ENCODE measurements at places on chromosomes 1 and 21. TPM values are rescaled to one million over a fixed set of nuclear protein-coding genes. Genes with fewer than 3 reads are reported as not detected.

DNA sequence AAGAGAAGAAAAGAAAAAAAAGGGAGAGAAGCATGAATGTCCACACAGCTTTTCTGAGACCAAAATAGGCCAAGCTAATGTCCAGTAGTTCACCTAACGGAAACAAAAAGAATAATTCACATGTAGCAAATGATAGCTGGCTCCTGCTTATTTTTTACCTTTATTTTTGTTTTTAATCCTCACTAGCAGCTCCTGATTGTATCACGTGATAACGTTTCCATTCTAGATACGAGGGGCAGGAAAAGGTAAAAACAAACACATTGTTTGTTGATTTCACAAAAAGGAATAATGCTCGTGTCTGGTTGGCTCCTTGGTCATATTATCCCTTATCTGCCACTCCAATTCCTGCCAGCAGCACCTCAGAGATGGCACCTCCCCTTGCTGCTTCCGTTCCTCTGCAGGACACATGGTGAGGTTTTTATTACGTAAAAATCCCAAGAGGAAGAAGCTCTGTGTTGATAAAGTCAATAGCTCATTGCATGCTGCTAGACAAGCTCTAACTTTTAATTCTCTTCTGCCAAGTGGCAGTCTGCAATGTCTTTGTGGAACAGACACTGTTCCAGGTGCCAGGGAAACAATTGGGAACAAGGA is 201.7 kb downstream of the CRB1 start:
- no peak for DNase-seq

GRCh38 chr1:234870020-234870981 is 258.3 kb downstream of the TOMM20 start:
- DNase-seq: no peak

DNA sequence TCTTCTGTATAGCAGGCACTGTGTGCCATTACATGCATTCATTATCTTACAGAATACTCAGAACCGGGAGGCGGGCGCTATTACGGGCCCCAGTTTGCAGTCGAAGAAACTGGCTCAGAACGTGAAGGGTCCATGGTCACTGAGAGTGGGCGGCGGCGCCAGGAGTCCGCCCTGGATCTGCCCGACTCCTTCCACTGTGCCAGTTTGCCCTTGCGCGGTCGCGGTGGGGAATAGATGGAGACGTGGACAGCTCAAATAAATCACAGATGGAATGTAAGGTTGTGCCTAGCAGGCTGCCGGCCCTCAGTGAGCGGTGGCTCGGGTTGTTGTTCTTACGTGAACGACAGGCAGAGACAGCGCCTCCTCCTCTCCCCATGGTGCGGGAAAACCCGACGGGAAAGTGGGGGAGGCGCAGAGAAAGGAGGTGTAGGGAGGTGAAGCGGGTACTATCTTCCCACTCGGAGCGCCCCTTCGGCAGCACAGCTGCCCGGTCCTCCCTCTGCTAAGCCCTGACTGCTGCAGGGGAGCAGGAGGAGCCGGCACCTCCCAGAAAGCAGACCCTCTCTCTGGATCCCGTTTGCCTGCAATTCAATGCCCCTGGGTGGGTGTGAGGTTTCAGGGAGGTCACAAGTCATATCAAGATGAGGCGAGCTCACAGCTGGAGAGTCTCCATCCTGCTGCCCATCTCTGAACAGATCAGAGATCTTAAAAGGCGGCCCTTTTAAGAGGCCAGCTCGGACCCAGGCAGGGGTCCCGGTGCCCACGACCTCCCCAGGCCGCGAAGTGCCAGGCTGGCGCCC is 1.1 kb downstream of the COL9A2 start:
- no peak for DNase-seq

- no peak for DNase-seq
Observed at GRCh38 chr1:224211206-224211962, 28.3 kb downstream of the DEGS1 start.

- DNase-seq: no peak
Observed at GRCh38 chr1:214074477-214074876, 86.7 kb downstream of the PROX1 start.

GRCh38 chr21:25626757-25627156 is 12.3 kb upstream of the JAM2 start:
- no peak for DNase-seq

DNA sequence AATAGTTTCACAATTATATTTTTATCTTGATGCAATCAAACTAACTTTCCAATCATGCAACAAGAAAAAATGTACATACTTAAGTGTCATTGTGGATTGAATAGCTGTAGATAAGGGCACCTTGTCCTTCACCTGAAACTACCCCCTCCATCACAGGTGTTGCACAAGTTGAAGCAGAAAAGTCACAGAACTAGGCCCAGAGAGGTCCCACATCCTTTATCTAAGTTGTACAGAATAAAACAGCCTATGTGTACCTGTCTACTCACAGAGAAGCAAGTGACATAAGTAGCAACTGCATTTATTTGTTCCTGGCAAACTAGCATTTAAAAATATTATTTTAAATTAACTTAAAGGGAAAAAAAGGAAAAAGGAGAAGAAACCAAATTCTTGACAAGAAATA is 256.8 kb downstream of the FAF1 start:
- no peak for DNase-seq

- no peak for DNase-seq
Observed at GRCh38 chr1:23184212-23184934, 15.7 kb upstream of the LUZP1 start.

DNA sequence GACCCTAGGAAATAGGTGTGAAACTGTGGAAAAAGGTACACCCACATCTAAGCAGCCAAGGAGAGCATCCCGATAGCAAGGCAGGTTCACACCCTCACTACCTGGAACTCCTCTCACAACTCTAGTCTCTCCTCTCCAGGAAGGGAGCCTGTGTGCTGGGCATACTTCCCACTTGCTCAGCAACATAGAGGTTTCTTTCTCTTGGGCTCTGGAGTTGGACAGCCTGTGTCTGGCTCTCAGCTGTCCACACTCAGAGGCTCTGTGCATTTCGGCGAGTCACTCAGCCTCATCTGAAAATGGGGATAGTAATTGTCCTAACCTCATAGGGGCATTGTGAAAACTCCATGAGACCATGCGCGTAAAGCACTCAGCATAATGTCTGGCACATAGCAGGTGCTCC is 29.6 kb upstream of the VWA5B1 start:
- no peak for DNase-seq

DNA sequence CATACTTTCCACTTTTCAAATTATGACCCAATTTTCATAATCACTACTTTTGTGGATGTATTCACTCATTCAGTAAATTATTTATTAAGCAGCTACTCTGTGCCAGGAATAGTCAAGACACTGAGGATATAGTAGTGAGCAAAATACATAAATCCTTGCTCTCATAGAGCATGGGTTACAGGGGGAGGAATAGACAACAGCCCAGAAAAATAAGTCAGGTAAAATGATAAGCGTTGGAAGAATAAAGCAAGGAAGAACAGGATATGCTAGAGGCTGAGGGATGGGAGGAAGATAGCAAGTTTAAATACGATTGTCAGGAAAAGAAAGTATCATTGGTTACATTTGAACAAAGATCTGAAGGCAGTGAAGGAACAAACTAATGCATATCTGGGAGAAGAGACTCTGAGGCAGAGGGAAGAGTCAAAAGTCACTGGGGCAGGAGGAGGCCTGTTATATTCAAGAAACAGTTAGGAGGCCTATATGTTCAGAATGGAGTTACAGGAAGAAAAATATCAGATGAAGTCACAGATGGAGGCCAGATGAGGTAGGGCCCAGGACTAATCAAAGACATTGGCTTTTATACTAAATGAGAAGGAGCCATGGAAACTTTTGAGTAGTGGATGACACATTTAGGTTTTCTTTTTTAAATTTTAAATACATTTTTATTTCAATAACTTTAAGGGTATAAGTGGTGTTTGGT is 42.9 kb downstream of the SEC22B start:
- no peak for DNase-seq

DNA sequence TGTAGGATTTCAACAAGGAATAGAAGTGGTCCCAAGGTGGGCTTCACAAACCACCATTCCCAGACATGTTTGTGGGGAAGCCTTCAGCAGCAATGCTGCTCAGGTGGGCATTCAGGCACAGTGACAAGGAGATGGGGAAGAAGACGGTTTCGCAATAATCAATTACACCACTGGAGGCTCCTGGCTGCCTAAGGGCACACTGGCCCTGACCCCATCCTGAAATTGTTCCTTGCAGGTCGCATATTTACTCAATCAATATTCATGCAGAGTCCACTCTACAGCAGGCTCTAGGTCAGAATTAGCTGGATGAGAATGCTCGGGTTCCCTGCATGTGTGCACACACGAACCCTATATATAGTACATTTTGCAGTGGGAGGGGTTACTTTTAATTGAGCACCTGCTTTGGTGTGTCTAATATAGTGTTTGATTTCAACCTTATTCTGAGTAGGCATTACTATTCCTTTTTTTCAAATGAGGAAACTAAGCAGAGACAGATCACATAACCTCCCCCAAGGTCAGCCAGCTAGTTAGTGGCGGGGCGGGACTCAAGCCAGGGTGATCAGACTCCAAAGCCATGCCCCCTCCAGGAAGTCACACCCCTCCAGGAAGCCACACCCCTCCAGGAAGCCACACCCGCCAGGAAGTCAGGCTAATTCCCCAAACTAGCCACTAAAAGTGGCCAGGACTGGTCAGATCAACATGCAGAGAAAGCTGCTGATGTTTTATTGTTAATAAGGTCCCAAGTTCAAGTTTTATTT is 106.5 kb downstream of the HLCS start:
- DNase-seq: no peak

- no peak for DNase-seq
Observed at GRCh38 chr1:228216371-228217320, 8.8 kb downstream of the OBSCN start.

DNA sequence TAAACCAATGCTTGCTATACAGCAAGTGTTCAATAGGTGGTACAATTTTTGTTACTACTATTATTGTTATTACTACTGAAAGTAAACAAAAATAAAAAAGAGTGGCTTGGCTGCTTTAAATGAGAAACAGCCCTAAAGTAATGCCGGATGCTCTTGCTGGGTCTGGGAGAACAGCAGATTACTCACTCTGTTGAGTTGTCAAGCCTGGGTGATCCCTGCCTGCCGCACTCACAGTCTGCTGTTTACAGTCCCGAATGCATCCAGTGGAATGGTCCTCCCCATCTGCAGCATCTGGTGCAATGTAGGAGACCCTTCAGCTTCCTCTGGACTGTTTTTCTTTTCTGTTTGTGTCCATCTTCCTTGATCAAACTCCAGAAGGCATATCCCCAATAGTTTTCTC is 102.7 kb upstream of the IVNS1ABP start:
- no peak for DNase-seq

DNA sequence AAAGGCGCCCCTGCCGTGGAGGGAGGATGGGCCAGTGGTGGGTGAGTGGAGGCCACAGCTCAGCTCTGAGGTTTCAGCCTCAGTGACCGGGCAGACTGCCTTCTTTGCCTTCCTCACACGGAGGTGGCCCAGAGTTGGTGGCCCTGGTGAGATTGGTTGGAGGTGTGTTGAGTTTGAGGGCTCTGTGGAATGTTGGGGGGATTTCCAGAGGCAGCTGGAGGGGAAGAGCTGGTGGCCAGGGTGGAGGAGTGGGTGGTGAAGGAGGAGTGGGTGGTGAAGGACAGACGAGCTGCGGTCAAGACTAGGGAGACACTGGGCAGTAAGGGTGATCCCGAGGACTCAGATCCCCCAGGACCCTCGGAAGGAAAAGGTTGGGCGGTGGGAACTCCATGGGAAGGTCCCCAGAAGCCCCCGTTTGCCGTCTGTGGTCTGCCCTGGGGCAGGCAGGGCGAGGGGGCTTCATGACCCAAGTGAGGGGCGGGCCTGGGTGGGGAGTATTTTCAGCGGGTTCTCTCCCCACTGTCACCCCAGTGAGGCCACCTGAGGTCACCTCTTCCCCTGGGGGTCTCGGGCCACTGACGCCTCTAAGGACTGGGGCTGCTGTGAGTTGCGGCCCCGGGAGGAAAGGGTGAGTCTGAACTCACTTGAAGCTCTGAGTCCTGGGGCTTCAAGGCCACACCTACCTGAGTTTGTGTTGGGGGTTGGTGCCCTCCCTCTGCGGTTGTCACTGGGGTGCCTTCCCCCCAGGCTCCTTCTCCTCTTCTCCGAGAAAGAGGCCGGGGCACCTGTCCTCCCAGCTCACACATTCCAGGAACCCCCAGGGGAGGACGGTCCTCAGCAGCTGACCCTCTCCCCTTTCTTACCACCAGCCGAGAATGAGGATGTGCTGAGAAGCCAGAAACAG is 22.7 kb upstream of the PIK3CD start:
- no peak for DNase-seq

DNA sequence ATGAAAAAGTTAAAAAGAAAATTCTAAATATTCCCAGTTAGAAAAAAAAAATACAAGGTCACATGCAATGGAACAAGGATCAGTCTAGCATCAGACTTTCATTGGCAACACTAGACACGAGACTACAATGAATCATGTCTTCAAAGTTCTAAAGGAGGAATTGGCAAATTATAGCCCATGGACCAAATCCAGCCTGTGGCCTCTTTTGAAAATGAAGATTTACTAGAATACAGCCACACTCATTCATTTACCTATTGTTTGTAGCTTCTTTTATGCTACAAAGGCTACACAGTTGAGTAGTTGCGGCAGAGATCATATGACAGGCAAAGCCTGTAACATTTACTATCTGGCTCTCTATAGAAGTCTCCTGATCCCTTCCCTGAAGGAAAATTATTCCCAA is 71.4 kb downstream of the MRPL39 start:
- no peak for DNase-seq

DNA sequence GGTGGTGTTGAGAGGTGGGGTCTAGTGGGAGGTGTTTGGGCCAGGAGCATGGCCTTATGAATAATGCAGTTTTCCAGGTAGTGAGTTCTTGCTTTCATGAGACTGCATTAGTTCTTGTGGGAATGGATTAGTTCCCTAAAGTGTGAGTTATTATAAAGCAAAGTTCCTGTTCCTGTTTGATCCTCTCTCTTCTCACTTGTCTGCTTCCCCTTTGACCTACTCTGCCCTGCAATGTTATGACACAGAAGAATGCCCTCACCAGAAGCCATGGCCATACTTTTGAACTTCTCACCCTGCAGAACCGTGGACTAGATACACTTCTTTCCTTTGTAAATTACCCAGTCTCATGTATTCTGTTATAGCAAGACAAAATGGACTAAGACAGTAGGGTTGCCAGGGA is 53.6 kb downstream of the MAP3K7CL start:
- no peak for DNase-seq

- no peak for DNase-seq
Observed at GRCh38 chr1:180641662-180642061, 9.8 kb downstream of the XPR1 start.

DNA sequence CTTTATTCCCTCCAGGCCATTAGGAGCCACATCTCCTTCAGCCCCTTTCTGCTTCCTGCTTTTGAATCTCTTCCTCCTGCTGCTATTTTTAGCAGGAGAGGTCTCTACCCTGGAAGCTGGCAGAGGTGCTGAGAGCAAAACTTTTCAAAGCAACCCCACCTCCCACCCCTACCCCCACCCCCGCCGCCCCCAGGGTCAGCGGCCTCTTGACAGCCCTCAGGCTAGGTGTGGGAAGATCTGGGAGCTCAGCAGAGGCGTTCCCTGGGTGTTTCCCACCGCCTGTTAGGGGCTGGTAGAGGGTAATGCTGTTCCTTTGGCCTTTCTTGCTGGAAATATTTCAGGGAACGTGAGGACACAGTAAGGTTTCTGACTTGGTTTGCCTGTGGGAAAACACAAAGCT is 112.5 kb upstream of the CACHD1 start:
- no peak for DNase-seq

The RIMS3 gene
- 0.57 TPM for polyA plus RNA-seq

The TYW3 gene
- 15.1 TPM for polyA plus RNA-seq

The CR1 gene
- 0.78 TPM for polyA plus RNA-seq

The TMEM269 gene
- 0.83 TPM for polyA plus RNA-seq

The PGBD5 gene
- polyA plus RNA-seq: 13.5 TPM

The VASH2 gene
- 41.0 TPM for polyA plus RNA-seq

The GJA9 gene
- 0.33 TPM for polyA plus RNA-seq

Data from forelimb muscle (tissue), 1 donor.